ENCODE measurements at places on chromosomes 3 and 15. TPM values are rescaled to one million over a fixed set of nuclear protein-coding genes. Genes with fewer than 3 reads are reported as not detected.

- no peak for DNase-seq
Measured at GRCh38 chr3:171584100-171584499, 123.9 kb upstream of the TNIK start.

DNA sequence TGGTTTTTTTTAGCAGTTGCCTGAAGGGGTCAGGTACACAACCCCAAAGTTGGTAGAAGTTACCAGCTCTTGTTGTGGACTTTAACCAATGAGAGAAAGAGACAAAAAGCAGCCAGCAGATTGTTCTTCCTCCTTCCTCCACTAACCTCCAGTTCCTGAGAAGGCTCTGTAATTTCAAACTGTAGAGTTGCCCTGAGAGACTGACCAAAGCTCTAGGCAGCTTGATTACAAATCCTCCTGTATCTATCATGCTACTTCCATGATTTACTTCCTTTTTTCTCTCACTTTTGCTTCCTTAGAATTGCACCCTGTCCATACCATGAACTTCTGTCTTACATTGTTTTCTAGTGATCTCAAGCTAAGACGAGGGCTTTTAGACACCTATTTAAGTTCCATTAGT, 29.2 kb downstream of the NSUN3 start:
- DNase-seq = no peak

DNA sequence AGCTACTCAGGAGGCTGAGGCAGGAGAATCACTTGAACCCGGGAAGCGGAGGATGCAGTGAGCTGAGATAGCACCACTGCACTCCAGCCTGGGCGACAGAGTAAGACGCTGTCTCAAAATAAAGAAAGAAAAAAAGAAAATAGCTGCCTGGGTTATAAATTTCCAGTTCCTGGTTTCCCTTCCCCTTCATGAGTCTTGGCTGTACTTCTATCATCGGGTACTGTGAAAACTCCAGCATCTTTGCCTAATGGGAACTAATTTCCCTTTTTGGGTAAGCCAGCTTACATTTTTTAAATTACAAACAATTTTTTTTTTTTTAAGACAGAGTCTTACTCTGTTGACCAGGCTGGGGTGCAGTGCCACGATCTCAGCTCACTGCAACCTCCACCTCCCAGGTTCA, 15.0 kb downstream of the DENND4A start:
- no peak for DNase-seq

GRCh38 chr3:126464494-126464893, 11.2 kb downstream of the ZXDC start:
- DNase-seq = no peak

GRCh38 chr3:126999383-126999782, 16.5 kb downstream of the PLXNA1 start:
- no peak for DNase-seq

DNA sequence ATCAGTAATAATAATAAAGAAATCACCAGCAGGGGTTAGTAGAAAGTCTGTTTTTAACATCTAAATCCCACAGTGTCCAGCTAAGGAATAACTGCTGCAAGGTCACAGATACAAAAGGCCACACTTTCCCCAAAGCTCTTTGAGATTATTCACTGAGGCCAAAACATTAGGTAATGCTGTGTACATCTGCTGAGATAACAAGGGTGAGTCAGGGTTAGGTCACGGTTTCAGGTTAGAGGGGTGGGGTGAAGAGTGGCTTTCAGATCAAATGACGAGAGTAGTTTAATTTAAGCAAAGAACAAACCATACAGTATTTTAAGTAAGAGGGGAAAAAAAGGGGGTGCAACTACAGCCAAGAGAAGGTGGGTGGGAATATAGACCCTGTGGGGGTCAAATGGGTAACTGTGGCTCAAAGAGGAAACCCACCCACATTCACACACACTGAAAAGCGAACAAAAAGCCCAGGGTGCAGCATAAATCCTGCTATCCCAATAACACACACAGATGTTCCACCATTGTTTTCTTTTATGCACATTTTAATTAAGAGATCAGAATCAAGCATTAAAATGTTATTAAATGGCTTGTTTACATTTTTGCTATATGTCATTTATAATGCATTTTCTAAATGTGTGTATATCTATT, 412.9 kb downstream of the TIGIT start:
- DNase-seq = no peak

DNA sequence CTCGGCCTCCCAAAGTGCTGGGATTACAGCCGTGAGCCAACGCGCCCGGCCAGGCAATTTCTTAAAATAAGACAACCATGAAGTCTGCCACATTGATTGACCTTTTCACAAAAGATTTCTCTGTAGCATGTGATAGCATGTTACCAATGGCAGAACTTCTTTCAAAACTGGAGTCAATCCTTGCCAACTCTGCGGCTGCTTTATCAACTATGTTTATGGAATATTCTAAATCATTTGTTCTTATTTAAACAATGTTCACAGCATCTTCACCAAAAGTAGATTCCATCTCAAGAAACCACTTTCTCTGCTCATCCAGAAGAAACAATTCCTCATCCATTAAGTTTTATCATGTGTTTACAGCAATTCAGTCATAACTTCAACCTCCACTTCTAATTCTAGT, 9.4 kb downstream of the UBR1 start:
- no peak for DNase-seq

DNA sequence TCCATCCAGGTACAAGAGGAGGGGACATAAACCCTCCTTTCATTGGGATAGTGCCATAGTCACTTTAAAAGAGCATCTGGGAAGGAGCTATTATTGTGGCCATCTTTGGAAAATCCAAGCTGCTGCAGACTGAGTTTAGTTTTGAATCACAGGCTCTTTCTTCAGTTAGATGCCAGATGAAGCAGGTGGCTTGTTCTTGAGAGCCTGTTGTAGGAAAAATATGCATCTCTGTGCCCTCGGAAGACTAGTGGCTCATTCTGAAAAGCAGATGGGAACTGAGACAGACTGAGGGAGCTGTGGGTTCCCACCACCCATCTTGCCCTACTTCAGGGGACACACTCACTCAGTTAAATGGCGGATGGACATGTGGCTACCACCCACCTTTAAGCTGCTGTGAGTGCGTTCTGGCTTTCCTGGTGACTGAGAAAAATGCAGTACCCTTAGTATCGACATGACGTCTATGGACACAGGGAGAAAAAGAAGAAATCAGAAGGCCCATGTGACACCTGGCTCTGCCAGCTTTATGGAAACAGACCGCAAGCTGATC, 50.2 kb downstream of the RARB start:
- no peak for DNase-seq

GRCh38 chr3:138124706-138125355, 7.4 kb downstream of the A4GNT start:
- no peak for DNase-seq

- no peak for DNase-seq
Measured at GRCh38 chr3:33355611-33356010, 78.4 kb downstream of the FBXL2 start.

GRCh38 chr3:129560269-129560787, 17.4 kb downstream of the H1-8 start:
- DNase-seq = peak; percentile 84

GRCh38 chr3:9778143-9779074, 8.7 kb upstream of the CAMK1 start:
- DNase-seq = no peak

- no peak for DNase-seq
Measured at GRCh38 chr15:57330619-57331340, 45.5 kb upstream of the CGNL1 start.

DNA sequence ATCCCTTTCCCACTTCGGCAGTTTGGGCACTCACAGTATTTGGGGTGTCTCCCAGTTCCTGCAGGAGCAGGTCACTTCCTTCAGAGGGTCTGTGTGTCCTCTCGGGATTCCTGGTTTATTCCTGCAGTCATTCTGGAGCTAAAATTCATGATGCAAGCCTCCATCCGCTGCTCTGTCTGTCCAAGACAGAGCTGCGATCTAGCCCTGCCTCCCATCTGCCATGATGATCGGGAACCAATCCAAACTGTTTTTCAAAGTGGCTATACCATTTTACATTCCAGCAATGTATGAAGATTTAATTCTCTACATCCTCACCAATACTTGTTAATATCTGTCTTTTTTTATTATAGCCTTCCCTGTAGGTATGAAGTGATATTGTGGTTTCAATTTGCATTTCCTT, 273.0 kb downstream of the EPHB1 start:
- DNase-seq = no peak

DNA sequence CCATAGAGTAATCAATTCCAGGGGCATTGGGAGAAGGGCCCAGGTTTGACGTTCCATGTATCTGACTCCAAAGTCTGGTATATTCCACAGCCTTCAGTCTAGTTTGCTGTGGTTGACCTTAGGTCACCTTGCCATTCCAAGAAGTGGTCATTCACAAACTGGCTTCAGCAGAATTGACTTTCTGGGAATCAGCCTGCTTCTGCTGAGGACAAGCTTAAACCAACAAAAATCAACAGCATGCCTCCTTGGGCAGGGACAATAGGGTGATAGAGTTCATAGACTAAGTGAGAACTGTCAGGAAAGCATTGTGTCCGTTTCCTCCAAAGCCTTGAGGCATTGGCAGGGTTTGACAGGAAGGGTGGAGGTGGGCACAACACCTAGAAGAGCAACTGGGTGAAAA, 24.1 kb upstream of the NDUFB4 start:
- DNase-seq = no peak

- DNase-seq = no peak
Measured at GRCh38 chr3:107676469-107677309, 153.9 kb downstream of the BBX start.

The THSD4 gene
- total RNA-seq = 80.3 TPM

The NR2C2 gene
- 36.0 TPM for total RNA-seq

The COMMD4 gene
- 36.9 TPM for total RNA-seq

The BTLA gene
- not detected for total RNA-seq

The TEX55 gene
- total RNA-seq = not detected

The CYP8B1 gene
- total RNA-seq = not detected

The PSTPIP1 gene
- 5.9 TPM for total RNA-seq

The C3orf49 gene
- not detected for total RNA-seq

All from right cardiac atrium (tissue), 5 donors.